ENCODE measurements at places on chromosomes 1 and 21. TPM values are rescaled to one million over a fixed set of nuclear protein-coding genes. Genes with fewer than 3 reads are reported as not detected.

The FAM72D gene
- total RNA-seq: 22.7 TPM

DNA sequence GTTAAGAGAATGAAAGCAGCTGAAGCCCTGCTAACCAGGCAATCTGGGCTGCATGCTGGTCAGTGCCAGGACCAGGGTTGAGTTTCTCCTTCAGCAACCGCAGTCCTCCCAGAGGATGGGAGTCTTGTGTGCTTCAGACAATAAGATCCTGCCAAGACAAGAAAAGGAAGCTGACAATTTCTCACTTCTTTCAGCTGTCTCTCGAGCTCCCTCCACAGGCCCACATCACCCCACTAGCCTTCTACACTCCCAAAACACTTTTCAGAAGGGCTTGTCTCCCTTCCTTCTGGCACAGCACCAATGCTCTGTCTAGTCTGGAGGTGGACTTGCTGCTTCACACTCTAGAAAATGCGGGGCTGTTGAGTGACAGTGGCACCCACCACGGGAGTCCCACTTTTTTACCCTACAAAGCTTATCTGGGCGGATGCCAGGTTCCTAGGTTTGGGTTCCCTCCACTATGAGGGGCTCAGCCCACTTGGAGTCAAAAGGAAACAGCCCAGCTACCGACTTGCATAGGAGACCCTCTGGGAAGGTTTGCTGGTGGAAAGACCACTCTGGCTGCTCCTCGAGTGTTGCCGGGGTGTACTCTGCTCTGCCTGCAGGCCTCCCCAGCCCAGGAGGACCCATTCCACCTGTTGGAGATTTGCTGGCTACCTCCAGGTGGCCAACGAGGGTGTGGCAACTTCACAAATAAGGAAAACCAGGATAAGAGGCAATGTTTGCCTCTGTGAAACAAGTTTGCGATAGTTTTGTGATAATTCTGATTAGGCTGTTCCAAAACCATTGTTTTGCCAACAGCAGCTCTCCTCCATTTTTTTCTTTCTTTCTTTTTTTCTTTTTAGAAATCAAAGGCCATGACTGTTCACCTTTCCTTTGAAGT, 68.9 kb downstream of the TENT5C start:
- peaks cover 30% of the 10 kb centered on the region for H3K4me1 ChIP-seq
- no peaks in the 10 kb centered on the region for H3K36me3 ChIP-seq
- H3K27ac ChIP-seq: peak overlapping the region; percentile 70
- DNase-seq: peak; percentile 75
- no peak overlapping the region for H3K4me3 ChIP-seq
- H3K27me3 ChIP-seq: no peaks in the 10 kb centered on the region

DNA sequence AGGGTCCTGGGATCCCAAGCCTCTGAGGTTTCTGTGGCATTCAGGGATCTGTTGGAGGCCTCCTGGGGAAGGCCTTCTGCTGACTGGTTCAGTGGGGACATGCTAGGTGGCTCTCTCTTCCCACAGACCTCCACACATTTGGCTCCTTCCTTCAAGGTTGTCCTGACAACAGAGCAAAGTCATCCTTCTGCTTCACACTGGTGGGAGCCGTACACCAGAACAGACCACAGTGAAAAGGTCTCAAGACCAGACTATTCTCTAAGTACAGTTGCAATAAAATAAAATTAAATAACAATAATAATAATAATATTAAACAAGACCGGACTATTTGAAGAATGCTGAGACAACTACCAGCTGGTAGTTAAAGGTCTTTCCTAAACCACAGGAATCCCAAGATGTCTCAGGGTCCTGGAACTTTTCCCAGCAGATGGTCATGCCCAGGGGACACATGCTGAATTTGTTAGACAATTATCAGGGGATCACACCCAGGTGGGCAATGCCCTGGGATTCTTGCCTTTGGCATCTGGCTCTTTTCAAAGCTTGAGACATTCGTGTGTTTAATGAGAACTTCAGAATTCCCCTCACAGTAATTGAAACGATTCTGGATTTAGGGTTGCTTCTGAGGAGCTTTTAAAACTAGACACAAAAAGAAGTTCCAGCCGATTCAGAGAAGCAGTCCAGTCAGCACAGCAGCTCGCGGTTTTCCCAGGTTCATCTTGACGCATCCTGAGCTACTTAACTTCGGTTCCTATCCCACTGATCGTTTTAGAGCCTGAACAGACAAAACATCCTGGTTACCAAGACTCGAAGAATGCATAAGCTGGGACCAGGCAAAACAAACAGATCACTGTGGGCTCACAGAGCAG, 22.9 kb downstream of the HTR1D start:
- H3K4me3 ChIP-seq: no peak overlapping the region
- no peaks in the 10 kb centered on the region for H3K4me1 ChIP-seq
- H3K27ac ChIP-seq: no peak overlapping the region
- DNase-seq: no peak

DNA sequence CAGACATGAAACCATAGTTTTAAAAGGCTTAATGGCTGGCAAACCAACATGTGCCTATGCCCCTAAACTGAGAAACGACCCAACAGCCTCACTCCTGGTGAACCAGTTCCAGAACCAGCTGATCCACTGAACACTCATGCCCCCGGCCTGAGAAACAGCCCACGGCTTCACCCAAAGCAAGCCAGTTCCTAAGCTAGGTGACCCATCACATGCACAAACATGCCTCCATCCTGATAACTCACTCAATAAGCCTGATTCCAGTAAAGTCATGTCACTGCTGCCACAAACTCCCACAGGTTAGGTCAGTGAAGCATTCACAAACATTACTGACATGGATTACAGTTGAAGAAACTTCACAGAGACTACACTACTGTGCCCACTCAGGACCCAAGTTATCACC, 161.6 kb downstream of the USH2A start:
- DNase-seq: no peak
- H3K27ac ChIP-seq: no peak overlapping the region
- no peaks in the 10 kb centered on the region for H3K27me3 ChIP-seq
- no peaks in the 10 kb centered on the region for H3K36me3 ChIP-seq
- no peak overlapping the region for H3K4me3 ChIP-seq

The ROR1 gene
- not detected for total RNA-seq

GRCh38 chr1:234627009-234627950, 17.3 kb upstream of the IRF2BP2 start:
- H3K4me3 ChIP-seq: no peak overlapping the region
- H3K36me3 ChIP-seq: peaks cover 3% of the 10 kb centered on the region
- H3K27ac ChIP-seq: no peak overlapping the region
- peaks cover 3% of the 10 kb centered on the region for H3K4me1 ChIP-seq
- no peaks in the 10 kb centered on the region for H3K27me3 ChIP-seq
- DNase-seq: no peak

The FCGR2B gene
- total RNA-seq: 0.20 TPM

DNA sequence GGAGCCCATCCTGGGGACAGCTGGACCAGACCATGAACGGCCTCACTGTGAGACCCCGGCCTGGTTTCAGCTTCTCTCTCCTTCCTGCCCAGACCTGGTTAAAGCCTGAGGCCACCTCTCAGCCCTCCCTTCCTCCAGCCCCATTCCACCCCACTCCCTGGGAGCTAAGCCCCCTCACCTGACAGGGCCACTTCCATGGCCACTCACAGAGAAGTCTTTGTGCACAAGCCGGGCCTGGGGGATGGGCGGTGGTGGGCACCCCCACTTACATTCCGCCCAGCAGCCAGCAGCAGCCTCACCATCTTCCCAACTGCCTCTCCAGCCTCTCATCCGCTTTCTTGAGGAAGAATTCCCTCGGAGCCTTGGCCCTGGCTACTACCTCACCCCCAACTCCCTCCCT, 40.4 kb downstream of the RHBG start:
- H3K36me3 ChIP-seq: no peaks in the 10 kb centered on the region
- no peak overlapping the region for H3K4me3 ChIP-seq
- no peak overlapping the region for H3K27ac ChIP-seq
- no peak for DNase-seq
- H3K4me1 ChIP-seq: no peaks in the 10 kb centered on the region

The ARMH1 gene
- 17.0 TPM for total RNA-seq

DNA sequence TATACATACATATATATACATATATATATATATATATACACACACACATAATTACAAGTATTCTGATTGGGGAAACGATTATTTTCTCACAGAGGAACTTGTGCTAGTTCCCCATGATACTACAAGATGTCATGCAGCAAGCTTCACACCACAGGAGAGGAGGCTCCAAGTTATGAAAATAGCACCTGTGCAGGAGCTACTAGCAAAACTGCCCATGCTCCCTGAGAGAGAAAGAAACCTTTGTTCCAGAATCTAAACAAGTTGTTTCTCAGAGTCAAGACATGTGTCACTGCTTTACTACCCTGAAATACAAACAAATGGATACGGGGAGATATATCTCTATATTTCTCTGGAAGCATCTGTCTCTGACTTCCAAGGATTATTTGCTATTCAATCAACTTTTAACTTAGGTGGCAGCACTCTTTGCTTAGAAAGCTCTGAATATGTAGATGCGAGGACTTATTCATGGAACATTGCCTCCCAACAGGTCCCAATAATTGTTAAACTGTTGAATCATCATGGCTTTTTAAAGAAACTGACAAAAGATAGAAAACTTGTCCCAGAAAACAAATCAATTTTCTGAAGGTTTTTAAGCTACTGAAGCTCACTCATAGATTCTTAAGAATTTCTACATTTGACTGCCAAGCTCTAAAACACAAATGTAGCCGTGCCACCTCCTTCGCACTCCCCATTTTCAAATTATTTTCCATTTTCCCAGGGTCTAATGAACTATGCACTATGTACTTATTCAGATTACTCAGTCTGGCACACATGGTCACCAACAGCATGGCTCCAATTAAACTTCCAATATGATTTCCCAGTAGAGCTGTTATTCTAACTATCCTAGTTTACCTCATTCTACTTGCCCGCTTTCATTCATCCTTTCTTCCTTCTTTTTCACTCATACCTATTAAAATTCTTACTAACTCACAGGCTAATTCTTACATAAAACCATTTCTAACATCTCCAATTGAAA, 929.1 kb downstream of the LTN1 start:
- no peaks in the 10 kb centered on the region for H3K36me3 ChIP-seq
- H3K4me1 ChIP-seq: peaks cover 3% of the 10 kb centered on the region
- no peak for DNase-seq
- H3K4me3 ChIP-seq: no peak overlapping the region
- H3K27ac ChIP-seq: no peak overlapping the region

DNA sequence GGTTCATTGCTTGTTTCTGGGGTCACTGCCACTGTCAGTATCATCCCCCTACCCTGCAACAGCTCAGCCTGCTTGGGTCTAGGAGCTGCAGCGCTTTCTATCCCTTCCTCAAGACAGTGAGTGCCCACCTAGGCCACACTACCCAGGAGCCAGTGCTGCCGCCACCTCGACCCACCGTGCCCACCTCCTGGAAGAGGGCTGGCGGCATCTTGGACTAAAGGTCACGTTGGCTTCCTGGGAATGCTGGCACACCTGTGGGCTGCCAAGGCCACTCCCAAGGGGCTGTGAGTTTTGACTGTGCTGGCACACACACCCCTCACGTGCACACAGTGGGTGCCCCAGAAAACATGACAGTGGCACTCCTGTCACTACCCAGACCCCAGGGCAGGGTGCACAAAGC, 22.1 kb downstream of the CRYAA start:
- DNase-seq: no peak
- no peak overlapping the region for H3K4me3 ChIP-seq
- no peaks in the 10 kb centered on the region for H3K36me3 ChIP-seq
